ENCODE measurements at places on chromosomes 1 and 21.

DNA sequence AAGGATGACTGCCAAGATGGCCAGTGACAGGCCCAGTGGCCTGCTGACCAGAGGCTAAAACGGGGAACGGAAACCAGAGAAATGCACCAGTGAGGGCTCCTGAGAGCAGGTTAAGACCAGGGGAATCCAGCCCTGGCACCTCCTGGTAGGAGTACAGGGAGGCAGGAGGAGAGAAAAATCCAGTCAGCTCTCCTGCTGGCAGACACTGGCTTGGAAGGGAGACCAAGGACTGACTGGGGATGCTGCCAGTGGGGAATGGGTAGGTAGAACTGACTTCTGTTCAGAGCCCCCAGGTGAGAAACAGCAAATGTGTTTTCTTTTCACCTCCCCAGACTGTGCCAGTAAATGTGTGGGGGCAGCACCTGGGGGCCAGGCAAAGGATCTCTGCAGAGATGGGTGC is 27.7 kb upstream of the CRNN start:
- no peak for DNase-seq

GRCh38 chr1:116558140-116558549 is 12.7 kb downstream of the CD58 start:
- DNase-seq: no peak

DNA sequence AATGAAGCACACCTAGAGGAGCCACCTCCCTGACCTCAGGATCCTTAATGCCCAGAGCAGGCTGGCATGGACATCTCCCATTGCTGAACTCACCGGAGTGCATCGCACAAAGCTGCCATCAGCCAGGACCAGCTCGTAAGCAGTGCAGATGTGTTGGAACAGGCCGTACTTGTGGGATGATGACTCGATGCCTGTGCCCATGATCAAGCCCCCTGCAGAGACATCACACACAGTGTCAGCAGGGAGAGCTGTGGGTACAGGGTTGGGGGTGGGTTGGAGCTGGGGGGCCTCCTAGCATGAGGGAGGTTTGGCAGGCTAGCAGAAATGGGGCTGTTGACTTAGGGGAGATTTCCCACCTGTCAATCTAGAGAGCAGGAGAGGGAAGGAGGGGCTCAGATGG is 12.0 kb downstream of the DHCR24 start:
- DNase-seq: no peak

DNA sequence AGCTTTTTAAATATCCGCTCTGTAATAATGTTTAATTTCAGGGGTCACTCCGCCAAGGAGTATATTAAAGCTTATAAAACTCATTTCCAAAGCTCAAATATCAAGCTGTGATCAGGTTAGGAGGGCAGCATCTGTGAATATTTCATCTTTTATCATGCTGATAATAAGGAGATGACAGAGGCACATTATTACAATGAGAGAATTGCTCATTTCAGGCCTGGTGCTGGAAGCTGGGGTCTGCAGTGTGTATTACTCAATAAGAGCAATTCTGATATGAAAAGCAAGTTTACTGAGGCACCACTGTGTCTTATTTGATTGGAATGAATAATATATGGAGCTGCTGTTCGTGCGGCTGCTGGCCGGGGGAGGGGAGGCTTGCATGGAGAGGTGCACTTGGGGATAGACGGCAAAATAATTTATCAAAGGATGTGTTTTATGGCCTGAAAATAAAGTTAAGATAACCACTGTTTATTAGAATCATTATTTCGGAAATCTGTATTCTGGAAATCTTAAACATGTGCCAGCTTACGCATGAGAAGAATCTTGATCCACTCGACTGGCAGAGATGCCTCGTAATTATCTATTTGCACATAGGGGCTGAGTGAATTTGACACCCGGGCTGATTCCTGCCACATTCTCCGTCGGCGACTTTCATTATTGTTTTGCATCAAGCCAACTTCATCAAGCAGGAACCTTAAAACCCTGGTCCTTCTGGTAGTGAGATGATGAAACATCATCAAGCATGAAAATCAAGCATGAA is 173.2 kb downstream of the RRAGC start:
- DNase-seq: no peak

- DNase-seq: no peak
Observed at GRCh38 chr1:54609301-54609921, 13.9 kb downstream of the FAM151A start.

DNA sequence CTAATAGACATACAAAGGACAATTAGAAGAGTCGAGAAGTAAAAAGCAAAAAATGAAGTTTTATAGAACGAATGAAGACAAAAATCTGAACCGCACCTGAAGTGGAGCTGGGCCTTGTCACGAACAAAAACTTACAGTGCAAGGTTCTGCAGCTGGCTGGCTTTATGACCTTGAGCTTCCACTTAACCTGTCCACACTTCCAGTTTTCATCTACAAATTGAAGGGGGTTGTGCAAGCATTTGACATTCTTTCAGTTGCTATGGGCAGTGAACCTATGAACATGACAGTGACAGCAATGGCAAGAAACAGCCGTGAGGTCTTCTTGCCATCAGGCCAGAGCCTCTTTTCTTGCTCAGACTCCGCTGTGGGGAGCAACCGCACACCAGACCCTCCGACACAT is 93.2 kb downstream of the DSCAM start:
- no peak for DNase-seq

GRCh38 chr1:221634606-221635005 is 107.3 kb downstream of the DUSP10 start:
- DNase-seq: no peak

DNA sequence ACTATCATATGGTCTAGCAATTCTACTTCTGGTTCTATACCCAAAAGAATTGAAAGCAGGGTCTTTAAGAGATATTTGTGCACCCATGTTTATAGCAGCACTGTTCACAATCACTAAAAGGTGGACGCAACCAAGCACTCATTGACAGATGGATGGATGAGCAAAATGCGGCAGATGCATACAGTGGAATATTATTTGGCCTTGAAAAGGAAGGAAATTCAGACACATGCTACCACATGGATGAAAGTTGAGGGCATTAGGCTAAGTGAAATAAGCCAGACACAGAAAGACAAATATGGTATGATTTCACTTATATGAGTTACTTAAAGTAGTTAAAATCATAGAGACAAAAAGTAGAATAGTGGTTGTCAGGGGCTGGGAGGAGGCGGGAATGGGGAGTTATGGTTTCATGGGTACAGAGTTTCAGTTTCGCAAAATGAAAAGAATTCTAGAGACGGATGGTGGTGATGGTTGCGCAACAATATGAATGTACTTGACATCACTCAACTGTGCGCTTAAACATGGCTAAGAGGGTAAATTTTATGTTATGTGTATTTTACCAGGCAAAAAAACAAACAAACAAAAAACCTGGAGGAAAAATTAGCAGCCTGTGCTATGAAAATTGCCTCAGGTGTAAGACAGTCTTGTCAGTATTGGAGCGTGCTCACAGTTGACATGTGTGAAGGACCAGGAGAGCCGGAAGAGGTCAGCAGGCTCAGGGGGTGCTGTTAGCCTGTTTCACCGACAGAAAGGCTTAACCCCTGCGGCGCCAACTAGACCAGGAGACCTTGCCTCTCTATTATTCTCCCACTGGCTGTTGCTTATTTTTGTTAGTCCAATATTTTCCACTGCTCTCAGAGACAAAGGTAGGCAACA is 26.5 kb downstream of the CD247 start:
- DNase-seq: no peak

DNA sequence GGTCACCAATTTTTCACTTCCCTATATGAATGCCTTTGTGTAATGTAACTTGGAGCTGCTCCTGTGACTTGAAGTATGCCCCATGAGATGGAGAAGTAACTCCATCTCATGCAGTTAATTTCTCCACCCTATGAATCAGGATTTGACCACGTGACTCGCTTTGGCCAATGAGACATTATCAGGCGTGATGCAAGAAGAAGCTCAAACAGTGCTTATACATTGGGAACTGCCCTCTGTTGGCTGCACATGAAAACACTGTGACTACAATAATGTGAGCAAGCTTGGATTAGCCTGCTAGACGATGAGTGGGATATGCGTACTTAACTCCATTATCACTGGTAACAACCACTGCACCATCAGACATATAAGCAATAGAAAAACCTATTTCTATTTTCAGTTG is 684.4 kb downstream of the PLA2G4A start:
- no peak for DNase-seq

Data from SW480 (cell line).